Activated CD8-positive, alpha-beta memory T cell treated with anti-CD3 and anti-CD28 coated beads, Interleukin-2, amount 50 U/mL, for 4 hours (primary cell): ENCODE measurements at places on chromosomes 3 and 15.

DNA sequence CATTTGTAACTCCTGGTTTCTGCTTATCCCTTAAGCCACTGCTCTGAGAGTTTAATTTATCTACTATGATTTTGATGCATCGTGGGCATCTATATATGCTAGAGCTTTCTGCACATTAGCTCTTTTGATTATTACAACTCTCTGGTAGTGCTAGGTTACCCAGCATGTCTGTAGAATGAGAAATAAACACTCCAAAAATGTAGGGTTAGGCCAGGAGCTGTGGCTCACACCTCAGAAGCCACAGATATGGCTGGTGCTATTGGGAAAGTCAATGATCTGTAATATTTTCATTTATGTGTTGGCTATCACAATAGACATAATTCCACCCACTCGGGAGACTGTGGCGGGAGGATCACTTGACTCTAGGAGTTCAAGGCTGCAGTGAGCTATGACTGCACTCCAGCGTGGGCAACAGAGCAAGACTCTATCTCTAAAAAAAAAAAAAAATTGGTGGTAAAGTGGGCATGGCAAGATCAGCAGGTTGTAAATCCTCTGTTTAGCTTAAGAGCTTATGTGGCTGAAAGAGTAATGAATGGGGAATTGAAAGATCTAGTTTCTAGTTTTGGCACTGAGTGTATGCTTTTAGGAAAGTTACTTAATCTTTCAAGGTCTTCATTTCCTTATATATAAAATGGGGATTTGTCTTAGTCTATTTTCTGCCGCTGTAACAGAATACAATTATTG, 6.3 kb downstream of the TIGIT start:
- no peak for DNase-seq

DNA sequence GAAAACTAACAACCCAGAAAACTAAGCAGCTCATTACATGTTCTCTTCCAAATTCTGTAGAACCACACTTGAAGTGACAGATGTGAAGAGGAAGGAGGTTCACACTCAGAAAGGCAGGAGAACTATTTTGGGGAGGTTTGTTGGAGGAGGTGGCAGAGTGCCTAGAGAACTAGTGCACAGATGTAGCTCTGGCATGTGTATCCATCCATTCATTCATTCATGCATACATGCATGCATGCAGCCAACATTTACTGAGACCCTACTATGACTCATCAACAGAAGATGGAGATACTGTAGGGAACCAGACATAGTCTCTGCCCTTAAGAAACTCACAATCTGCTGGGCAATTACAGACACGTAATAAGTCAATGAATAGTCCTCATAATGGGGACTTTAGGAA, 116.7 kb downstream of the ERC2 start:
- DNase-seq = no peak

DNA sequence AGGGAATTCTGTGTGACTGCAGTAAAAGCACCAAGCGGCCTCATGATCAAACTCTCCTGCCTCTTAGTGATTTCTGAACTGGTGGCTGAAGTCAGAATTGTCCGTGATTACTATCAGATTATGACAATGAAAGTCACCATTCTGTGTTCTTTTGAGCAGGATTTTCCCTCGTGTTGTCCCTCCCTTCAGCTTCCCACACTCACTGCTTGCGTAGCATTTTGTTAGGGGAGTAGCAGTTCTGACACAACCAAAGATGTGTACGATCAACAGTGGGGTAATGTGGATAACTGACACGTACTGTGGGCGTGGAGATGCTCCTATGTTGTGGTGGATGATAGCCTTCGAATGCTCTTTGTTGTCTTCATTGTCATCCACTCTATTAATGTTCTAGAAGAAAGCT, 67.8 kb upstream of the ICE2 start:
- DNase-seq = no peak

GRCh38 chr15:64580696-64581407, 120.5 kb downstream of the ZNF609 start:
- no peak for DNase-seq
